Lower lobe of right lung (tissue), 2 donors: ENCODE measurements at places on chromosomes 6 and 20. TPM values are rescaled to one million over a fixed set of nuclear protein-coding genes. Genes with fewer than 3 reads are reported as not detected.

DNA sequence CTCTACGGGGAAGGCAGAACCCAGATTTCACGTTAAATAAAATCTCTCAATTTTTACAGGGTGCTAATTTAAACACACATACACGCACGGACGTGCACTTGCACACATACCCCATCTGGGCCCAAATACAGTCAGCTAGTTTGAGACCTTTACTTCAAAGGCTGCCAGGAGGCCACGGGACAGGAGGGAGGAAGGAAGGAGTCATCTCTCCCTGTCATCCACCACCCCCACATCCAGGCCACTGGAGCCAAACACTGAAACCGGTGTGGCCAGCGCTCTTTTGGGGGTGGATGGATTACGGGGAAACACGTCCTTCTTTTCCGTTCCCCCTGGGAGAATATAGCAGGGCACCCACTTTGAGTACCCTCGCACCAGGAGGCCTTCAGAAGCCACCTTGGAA, 60.1 kb downstream of the ZNF831 start:
- no peak for DNase-seq

GRCh38 chr20:20440886-20441658, 73.2 kb downstream of the INSM1 start:
- no peak for DNase-seq

DNA sequence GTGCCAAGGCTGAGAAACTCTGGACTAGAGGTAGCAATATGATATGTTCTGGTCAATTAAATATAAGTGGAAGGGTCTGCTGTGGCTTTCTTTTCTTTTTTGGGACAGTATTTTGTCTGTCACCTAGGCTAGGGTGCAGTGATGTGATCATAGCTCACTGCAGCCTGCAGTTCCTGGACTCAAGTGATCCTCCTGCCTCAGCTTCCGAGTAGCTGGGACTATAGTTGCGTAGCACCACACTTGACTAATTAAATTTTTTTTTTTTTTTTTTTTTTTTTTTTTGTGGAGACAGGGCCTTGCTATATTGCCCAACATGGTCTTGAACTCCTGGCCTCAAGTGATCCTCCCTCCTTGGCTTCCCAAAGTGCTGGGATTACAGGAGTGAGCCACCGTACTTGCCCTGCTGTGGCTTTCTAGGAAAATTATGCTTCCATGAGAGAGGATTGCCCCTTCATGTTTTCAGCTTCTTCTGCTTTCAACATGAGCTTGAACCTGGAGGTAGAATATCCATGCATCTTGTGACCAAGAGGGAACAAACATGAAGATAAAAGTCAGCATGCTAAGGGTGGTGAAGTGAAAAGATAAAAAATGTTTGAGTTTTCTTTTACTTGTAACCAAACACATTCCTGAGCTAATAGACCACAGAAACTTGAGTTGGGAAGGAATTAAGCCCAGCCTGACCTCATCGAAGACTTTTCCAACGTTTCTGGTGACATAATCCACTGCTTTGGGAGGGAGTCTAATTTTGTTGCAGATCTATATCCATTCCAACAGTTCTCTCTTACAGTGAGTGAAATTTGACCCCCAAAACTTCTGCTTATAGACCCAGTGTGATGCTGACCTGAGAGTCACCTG, 75.1 kb downstream of the CARMIL1 start:
- no peak for DNase-seq

- DNase-seq: no peak
These were observed 72.4 kb downstream of the HFE start for GRCh38 chr6:26159357-26160273.

- no peak for DNase-seq
These were observed 529.6 kb upstream of the RNF217 start for GRCh38 chr6:124432620-124433019.

DNA sequence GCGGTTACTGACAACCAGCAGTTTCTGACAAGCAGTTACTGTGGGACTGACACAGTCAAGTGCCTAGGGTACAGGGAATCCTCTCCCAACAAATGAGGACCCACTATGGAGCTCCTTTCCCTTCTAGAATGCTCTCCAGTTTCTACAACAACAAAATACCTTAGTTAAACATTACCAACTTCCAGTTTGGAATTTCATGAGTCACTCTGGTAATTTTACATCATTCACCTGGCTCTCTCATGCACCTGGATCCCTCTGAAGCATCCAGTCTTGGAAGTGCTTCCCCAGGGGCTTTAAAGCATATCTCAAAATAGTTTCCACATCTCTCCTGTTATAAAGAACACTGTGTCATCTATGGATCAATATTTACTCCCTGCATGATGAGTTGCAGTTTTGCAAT, 286.7 kb upstream of the SPTLC3 start:
- no peak for DNase-seq

GRCh38 chr6:370555-370954, 21.0 kb upstream of the IRF4 start:
- DNase-seq: no peak

- no peak for DNase-seq
These were observed 770 bp downstream of the ULBP3 start for GRCh38 chr6:150068151-150068550.

DNA sequence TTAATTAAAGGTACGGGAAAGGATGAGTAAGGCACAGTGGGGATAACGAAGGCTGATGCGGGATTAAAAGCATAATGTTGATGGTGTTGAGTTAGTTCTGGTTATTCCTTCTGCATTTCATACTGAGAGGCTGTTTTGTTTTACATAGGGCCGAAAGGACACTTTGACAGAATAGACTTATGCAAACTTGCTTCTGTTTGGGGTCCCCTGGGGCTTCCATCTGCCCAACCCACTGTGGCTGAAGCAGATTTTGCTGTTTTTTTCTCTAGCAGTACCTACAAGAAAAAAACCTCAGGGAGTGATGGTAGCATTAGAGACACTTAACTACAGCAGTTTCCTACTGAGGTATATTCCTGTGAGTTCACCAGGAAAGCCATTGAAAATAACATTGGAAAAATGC, 136.1 kb upstream of the SUPT3H start:
- no peak for DNase-seq

GRCh38 chr6:125839879-125840278, 49.1 kb downstream of the NCOA7 start:
- DNase-seq: no peak

DNA sequence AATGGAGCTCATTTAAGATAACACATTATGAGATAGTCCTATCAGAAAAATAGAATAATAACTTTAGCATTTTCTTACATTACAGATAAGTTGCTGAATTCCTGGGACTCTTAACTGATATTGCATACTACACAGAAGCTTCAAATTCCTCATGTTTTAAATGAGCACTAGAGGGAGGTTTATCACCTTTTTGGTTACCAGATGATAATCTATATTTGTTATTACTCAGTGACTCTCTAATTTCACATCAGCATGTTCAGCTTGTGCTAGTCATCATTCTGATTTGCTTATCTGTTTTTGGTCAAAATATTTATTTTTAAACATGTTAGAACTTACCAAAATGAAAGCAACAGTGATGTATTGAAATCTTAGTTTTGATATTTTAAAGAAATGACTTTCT, 20.5 kb upstream of the GJA10 start:
- no peak for DNase-seq

DNA sequence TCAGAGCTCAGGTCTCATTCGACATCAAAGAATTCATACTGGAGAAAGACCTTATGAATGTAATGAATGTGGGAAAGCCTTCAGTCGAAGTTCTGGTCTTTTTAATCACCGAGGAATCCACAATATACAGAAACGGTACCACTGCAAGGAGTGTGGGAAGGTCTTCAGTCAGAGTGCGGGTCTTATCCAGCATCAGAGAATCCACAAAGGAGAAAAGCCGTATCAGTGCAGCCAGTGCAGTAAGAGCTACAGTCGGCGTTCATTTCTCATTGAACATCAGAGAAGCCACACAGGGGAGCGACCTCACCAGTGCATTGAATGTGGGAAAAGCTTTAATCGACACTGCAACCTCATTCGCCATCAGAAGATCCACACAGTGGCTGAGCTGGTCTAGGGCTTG, 7.7 kb downstream of the ZSCAN9 start:
- DNase-seq: no peak

DNA sequence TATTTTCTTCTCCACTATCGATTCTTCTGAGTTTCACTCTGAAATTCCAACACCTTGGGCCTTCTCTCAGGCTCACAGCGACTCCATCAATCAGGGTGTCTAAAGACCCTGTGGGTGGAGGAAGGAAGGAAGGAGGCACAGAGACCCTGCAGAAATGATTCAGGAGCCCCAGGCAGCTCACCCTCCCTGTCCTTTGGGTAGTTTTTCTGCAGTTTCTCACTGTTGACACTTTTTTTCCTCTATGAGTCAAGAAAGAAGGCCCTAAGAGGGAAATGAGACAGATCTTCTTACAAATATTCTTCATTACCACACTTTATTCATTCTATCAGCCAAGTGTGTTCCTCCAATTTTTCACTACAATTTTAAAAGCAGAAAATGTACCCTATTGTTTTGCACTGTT, 34.2 kb upstream of the TBXT start:
- no peak for DNase-seq

DNA sequence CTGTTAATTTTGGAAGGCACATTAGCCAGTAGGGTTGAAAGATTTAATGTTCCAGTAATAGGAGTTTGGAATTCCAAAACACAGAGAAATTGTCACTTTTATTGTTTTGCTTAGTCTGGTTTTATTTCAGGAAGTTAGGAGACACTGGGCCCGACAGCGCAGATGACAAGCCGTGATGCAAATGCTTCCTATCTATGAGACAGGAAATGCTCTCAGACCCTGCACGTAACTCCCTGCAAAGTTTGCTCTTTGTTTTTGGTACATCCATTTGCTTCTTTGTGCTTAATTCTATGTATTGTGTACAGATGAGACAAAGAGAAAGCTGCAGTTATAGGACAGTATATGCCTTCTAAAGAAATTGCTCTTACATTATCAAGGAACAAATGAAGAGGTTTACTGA, 201.6 kb upstream of the SGK1 start:
- peak; percentile 67 for DNase-seq

DNA sequence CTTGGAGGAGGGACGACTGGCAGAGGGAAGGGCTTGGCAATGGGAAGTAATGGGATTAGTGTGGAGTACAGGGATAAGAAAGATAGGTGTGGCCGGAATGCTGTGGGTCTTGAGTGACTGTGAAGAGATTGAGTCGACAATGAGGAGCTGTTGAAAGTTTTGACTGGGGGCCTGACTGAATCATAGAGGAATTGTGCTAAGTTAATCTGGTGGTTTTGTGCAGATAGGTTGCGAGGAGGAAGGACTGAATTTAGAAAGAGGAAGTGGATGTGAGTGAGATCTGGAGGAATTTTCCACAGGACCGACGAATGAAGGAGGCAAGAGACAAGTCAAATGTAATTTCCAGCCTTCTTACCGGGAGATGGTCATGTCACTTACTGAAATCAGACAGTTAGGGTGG, 143.9 kb upstream of the RALGAPA2 start:
- DNase-seq: no peak

GRCh38 chr20:5910186-5910585, 40.1 kb downstream of the TRMT6 start:
- DNase-seq: no peak

GRCh38 chr6:155880900-155881299, 425.3 kb upstream of the NOX3 start:
- DNase-seq: no peak

GRCh38 chr6:10831609-10832008, 6.7 kb downstream of the MAK start:
- DNase-seq: no peak

TJAP1 gene
- 34.3 TPM for total RNA-seq
